Neural progenitor cell (in vitro differentiated cells): ENCODE measurements at places on chromosomes 16 and 17. TPM values are rescaled to one million over a fixed set of nuclear protein-coding genes. Genes with fewer than 3 reads are reported as not detected.

GRCh38 chr16:57502048-57502775, 15.9 kb upstream of the DOK4 start:
- no peaks in the 10 kb centered on the region for H3K27me3 ChIP-seq
- H3K4me1 ChIP-seq, result peaks cover 1% of the 10 kb centered on the region
- no peak overlapping the region for H3K27ac ChIP-seq

DNA sequence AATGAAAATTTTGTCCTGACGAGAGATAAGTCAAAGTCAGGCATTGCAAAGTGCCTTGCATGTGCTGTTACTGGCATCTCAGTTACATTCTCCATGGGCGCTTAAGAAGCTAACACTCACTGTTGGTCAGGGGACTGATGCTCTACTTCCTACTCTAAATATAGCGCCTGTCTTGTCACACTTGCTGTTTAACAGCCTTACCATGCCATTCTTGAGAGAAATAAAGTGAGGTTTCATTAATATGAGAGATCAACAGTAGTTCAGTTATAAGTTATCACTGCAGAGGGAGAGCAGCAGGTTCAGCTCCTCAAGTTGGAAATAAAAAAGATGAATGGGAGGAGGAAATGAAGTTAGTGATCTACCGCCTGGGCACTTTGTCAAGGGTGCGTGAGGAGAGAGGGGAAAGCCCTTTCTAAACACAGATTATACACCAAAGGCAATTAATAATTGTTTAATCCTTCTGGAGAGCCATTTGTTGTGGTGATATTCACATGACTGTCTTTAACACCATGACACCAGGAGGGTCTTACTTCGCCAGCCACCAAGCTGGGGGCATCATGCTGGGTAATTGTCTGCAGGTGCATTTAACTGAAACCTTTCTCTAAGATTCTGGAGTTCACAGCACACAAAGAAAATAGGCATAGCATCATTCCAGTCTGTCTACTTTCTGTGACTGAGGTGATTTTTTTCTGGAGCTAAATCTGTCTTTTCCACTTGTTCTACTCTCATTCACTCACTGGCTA, 568.7 kb upstream of the HSBP1 start:
- no peak overlapping the region for H3K27ac ChIP-seq
- no peaks in the 10 kb centered on the region for H3K27me3 ChIP-seq
- no peak overlapping the region for H3K4me3 ChIP-seq

- no peak overlapping the region for H3K4me3 ChIP-seq
- H3K4me1 ChIP-seq, result peaks cover 10% of the 10 kb centered on the region
- H3K36me3 ChIP-seq, result no peaks in the 10 kb centered on the region
- H3K27ac ChIP-seq, result no peak overlapping the region
Observed at GRCh38 chr16:89431158-89431584, 59.2 kb downstream of the ANKRD11 start.

Gene PIK3R5
- 0.90 and 0.99 TPM in 2 replicates for total RNA-seq

Gene C17orf50
- total RNA-seq, result not detected in 2 replicates

Gene MYO15A
- 1.2 and 5.4 TPM in 2 replicates for total RNA-seq
